Activated T-cell treated with anti-CD3 and anti-CD28 coated beads for 24 hours (primary cell): ENCODE measurements at places on chromosomes 12 and 14.

- DNase-seq: peak; percentile 34
Measured at GRCh38 chr12:122203301-122204166, at the start of gene B3GNT4. TSS of gene B3GNT4 (plus strand) at chr12:122203709. CDS start at chr12:122204619, 910 bp downstream.

DNA sequence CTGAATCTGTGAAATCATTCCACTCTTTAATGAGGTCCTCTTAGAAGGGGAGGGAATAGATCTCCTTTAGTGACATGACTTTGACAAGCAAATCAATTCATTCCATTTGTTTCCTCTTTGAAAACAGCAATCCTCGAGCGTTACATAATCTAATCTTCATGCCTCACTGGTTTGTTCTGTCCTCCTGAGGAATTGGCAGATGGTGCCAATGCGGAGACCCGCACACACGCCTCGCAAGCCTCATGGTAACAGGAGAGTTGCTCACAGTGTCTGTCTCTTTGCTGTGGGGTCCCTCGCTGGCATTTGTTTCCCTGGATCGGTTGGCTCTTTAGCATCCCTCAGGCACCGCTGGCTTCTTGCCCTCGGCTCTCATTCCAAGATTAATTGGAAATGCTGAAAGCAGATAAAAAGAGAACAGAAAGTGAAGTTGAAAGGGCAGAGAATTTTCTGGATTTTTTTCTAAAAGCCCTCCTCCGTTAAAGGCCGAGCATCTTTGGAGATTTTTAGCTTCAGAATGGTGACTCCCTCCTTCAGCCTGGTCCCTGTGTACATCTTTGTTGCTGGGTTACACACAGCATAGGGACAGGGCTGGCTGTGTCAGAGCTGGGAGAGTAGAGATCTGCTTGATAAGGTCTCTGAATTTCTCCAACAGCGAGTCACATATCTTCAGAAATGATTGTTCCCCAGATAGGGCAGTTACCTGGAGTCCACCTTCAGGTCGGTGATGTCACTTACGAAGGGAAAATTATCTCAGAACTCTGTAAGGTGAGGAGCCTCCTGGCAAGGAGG is 10.1 kb upstream of the CABP1 start:
- DNase-seq: no peak

DNA sequence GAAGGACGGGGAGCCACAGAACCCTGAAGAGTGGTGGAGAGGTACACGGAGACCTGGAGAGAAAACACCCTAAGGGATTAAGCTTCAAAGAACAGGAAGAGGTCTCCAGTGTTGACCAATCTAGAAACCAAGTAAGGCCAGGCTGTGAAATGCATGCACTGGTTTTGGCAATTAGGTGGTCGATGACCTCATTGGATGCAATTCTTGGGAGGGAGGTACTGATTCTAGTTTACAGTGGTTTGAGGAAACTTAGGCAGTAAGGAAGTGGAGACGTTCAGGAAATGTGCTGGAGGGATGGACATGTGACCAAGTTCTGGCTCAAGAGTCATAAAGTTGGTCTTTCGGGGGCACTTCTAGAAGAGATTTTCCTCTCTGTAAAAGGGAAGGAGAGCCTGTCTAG is 91.3 kb upstream of the CEP83 start:
- DNase-seq: no peak

- peak; percentile 71 for DNase-seq
Measured at GRCh38 chr12:107317751-107318555, 224.6 kb upstream of the CRY1 start.

- no peak for DNase-seq
Measured at GRCh38 chr12:101238800-101239329, 28.8 kb upstream of the SLC5A8 start.

DNA sequence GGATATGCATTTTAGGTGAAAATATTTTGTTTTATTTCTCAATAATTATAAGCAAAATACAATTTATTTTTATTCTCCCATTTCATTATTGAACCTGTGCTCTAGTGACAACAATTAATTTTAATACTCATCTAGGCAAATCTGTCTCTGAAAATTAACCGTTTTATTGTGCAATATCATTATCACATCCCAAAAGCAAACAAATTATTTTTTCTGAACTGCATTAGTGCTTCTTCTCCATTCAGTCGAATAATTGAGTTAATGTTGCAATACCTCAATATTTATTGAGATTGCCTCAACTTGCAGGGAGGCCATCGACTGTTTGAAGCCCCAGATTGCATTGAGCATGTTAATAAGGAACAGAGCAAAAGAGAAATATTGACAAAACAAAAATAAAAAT is 303.2 kb upstream of the LRFN5 start:
- no peak for DNase-seq

- peak; percentile 4 for DNase-seq
Measured at GRCh38 chr12:70719672-70720420, 82.6 kb upstream of the PTPRB start.

DNA sequence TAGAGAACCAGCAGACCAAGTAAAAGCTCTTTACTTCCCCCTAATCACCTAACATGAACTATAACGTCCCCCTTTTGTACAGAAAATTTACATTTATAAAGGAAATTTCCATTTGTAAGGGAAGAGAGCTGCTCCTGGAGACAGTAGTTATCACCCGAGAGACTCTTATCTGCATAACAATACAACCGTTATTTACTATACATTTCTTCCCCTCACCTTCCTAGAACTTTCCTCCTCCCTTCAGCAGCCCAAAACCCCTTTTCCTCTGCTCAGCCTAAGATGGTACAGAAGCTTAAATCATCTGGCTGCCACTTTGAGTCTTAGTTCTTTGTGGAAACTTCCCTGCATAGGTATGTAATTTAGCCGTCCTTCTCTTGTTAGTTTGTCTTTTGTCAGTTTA is 40.4 kb upstream of the ETV6 start:
- DNase-seq: no peak

DNA sequence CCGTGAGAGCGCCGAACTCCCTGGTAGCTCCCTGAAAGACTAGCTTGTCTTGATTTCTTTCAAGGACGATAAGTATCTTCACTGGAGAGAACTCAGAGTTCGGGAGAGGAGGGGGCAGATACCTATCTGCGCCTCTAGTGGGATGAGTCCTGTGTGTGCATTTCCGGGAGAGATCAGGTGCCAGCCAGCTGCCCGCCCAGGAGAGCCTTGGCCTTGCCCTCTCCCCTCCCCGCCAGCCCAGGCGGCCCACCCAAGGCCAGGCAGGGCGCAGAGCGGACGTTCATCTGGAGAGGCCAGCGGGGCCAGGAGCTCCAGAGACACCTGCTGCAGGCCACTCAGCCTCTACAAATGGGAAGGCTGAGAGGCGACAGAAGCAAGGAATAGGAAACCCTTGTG is 1.0 kb downstream of the CD9 start:
- DNase-seq: no peak

- no peak for DNase-seq
Measured at GRCh38 chr14:27485193-27485592, 887.4 kb upstream of the NOVA1 start.
